Activated CD8-positive, alpha-beta memory T cell treated with anti-CD3 and anti-CD28 coated beads for 4 hours (primary cell): ENCODE measurements at places on chromosomes 5 and 9.
A peak's percentile ranks its signal among the peaks of the same experiment; 100 is the strongest.

DNA sequence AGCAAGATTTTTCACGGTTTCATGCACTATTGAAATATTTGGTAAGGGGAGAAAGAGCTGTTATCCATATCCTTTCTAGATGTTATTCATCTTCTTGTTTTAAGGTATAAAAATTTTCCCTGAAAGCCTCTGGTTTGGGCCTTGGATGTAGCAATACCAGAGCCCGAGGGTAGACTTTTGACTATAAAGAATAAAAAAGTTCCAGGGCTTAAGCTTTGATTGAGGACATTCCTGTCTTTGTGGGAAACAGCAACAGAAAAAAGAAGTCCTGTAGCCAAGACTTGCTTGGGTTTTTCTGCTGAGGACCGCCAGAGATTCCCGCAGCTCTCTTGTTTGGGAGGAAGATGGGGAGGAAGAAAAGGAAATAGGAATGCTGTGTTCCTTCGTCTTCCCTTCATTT lies 440.0 kb upstream of the WWC1 start:
- DNase-seq = no peak

DNA sequence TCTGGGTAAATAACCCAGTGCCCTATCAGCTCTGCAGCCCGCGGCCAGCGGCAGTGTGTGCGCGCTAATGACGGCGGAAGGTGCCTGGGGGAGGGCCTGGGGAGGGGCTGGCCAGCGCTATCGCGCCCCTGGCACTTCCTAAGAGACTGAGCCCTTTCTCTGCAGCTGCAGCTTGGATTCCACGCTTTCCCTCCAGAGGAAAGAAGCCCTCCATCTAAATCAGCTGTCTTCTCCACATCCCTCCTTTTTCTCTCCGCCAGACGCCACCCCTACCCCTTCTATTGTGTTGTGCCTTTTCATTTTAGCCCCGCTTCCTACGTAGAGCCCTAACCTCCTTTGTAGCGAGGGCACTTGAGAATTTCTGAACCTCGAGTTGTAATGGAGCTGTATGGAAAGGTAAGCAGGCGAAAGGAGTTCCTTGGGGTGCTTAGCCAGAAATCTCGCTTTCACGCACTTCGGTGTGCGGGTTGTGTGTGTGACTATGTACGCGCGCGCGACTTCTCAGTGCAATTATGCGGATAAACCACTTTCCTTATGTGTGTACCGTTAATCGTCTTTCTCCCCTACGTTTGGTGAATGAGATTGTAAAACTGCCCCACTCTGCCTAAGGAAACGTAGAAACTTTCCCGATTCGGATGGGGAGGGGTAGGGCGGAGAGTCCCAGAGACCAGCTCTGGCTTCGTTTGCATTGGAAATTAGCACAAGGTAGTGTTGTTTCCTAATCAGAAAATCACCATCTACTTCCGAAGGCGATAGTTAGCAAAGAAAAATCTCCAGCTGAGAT lies 664 bp upstream of the RAB3C start:
- DNase-seq = no peak

GRCh38 chr5:158621391-158621790 lies 478.3 kb downstream of the EBF1 start:
- no peak for DNase-seq

GRCh38 chr5:37717613-37718431 lies 122.0 kb downstream of the GDNF start:
- DNase-seq = no peak

DNA sequence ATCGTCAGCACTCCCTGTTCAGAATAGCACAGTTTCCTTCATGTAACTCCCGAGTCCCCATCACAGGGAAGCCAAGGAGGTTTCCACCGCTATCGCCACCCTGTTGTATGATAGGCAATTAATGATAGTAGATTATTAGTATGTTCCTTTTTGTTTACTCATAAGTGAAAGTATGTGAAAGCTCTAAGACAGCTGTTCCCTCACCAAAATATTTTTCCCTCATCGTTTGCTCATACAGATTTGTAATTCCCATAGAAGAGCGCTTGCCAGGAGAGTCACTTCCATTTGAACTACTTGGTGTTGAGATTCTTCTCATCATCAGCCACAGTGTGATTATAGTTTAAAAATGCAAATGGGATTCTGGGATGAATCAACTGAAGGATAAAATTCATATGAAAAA lies 140.9 kb downstream of the PAM start:
- no peak for DNase-seq

DNA sequence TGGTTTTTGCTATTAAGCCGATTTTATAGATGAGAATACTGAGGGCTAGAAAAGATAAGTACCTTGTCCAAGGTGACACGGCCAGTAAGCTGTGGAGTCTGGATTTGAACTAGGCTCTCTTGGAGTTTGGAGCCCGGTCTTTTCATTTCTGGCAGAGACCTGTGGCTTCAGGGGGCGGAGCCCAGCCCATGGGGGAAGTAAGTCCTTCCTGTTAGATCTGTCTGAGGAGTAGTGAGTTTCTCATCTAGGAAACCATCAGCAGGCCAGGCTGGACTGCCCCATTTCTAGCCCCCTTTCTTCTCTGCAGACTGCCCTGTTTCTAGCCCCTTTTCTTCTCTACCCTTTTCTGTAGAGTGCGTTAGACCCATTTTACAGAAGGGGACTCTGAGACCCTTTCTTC lies 521 bp upstream of the PTGS1 start:
- no peak for DNase-seq

DNA sequence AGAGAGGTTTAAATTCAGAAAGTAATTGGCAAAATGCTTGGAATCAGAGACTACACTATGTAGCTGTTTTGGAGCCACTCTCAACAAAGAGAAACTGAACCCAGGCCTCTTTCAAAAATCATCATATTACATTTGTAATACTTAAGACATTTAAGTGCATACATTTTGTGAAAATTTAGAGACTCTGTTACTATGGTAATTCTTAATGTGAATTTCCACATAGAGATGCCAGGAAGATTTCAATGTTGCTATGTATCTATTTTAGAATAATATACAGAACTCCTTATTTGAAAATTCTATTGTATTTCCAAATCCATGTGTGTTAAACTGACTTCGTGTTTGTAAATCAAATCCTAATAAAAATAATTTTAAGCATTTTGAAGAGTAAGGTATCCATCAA lies 1260.9 kb upstream of the C9orf72 start:
- DNase-seq = no peak

DNA sequence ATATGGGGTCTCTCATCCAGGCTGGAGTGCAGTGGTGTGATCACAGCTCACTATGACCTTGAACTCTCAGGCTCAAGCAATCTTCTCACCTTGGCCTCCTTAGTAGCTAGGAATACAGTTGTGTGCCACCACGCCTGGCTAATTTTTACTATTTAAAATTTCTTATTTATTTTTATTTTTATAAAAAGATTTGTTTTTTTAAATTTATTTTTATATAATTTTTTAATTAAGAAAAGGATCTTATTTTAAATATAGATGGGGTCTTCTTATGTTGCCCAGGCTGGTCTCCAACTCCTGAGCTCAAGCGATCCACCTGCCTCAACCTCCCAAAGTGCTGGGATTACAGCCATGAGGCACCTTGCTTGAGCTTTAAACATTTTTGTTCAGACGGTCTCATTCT lies 2.4 kb upstream of the ZCCHC7 start:
- DNase-seq = no peak

- no peak for DNase-seq
Measured at GRCh38 chr5:78295035-78295961, 800 bp upstream of the AP3B1 start.

DNA sequence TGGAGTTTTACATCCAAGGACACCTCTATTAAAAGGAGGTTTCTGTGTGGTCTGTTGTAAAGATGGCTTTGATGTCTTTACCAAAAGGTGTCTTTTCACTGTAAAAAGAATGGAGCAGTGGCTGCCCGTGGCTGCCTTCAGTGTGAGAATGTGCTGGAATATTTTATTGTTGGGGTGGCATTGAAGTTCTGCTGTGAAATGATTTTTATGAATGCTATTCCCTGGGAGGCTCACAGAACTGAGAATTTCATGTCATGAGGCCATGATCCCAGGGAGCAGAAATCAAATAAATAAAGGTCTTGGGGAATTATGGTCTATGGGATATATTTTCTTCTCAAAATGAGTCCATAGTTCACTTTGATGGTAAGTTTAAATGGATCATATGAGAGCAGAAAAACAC lies 425.2 kb upstream of the ZNF608 start:
- no peak for DNase-seq

- no peak for DNase-seq
Measured at GRCh38 chr5:106314221-106314824, 1356.4 kb downstream of the EFNA5 start.

- DNase-seq = no peak
Measured at GRCh38 chr9:91845879-91846278, 104.1 kb downstream of the ROR2 start.

DNA sequence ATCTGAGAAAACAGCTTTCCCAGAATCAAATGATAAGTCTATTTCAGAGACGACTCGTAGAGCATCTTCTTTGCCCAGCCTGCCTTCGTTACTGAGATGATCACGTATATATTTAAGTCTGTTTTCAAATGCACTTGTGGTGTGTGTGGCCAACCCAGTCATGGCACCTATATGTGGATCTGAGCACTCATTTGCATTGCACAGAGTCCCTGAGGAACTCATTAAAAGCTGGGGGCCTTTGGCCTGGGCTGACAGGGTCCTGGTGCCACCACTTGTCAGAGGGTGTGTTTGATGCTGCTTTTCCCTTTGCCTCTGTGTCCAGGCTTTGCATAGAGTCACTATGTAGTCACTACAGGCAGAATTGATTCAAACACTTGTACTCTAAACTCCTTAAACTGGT lies 17.4 kb upstream of the DMRT3 start:
- DNase-seq = no peak

DNA sequence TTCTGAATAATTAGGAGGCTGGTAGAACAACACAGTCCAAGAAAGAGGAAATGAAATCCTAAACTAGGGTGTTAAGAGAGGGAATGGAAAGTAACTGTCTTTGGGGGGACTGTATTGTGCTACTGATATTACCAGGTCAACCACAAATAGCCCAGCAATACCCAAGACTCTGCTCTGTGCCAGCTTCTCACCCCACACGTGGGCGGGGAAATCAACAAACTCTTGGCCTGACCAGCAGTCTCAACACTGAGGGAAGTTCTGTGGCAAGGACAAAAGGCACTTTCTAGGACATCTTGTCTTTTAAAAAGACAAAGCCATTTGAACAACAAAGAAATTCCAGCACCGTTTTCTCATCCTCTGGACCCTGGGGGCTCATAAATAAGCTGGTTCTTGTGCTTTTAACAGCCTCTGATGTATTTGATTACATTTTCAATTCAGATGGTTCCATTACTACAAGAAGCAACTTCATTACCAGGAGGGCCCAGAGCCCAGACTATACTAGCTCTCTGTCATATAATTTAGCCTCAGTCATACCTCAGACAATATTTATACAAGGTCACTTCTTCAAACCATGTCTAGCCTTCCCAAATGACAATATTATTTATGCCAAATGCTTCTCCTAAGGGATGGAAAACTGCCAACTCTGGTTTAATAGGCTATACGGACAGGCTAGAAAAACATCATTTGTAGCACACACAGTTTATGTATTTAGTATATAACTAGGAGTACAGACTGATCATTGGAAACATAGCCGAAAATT lies 297.8 kb downstream of the CWC27 start:
- DNase-seq = no peak

- no peak for DNase-seq
Measured at GRCh38 chr9:135562235-135562745, 734 bp downstream of the PAEP start.

DNA sequence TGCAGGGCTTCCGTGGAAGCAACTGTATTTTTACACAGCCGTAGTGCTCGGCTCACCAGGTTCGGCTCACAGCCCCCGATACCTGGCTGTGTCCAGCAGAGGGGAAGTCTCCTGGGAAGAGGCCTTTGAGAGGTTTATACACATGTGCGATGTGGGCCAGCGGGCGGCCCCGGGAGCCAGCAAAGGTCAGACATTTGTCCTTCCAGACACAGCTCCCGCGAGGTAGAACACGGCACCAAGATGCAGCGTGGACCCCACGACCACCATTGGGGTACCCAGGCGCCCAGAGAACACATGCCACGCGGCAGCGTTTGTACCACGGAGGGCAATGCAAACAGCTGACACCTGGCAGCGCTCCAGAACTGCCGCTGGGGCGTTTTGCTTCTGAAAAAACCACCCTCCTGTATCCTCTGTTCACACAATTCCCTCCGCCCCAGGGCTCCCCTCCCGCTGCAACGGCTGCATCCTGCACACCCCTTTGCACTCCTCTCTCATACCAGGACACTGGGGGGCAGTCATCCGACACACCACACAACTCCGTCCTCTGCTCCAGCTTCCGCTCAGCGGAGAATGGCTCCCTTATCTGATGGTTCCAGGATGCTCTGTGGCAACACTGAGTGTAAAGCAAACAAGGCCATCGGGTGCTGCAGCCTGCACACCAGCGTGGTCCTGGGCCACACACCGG lies 235.3 kb downstream of the SYK start:
- DNase-seq = peak; percentile 33

- no peak for DNase-seq
Measured at GRCh38 chr9:14350349-14350728, 36.4 kb upstream of the NFIB start.

DNA sequence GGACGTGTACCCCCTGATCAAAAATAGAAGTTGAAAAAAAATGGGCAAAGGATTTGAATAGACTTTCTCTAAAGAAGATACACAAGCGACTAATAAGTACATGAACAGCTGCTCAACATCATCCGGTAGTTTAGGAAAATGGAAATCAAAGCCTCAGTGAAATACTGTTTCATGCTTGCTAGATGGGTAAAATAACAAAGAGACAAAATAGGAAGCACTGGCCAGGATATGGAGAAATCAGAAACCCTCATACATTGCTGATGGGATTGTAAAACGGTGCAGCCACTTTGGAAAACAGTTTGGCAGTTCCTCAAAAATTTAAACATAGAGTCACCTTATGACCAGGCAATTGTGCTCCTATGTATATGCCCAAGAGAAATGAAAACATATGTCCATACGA lies 65.0 kb upstream of the SUB1 start:
- DNase-seq = no peak

GRCh38 chr5:60482301-60482700 lies 217.7 kb downstream of the DEPDC1B start:
- DNase-seq = no peak

DNA sequence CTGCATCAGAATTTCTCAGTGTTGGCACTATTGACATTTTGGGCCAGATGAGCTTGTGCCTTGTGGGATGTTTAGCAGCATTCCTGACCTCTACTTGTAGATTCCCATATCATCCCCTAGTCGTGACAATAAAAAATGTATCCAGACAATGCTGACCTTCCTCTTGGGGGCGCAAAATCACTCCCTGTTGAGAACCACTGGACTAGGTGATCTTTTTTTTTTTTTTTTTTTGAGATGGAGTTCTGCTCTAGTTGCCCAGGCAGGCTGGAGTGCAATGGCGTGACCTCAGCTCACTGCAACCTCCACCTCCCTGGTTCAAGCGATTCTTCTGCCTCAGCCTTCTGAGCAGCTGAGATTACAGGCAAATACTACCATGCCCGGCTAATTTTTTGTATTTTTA lies 22.6 kb downstream of the STXBP1 start:
- DNase-seq = no peak

- no peak for DNase-seq
Measured at GRCh38 chr5:142357469-142358090, 32.8 kb upstream of the SPRY4 start.
